ENCODE measurements at places on chromosomes 3 and 15.

DNA sequence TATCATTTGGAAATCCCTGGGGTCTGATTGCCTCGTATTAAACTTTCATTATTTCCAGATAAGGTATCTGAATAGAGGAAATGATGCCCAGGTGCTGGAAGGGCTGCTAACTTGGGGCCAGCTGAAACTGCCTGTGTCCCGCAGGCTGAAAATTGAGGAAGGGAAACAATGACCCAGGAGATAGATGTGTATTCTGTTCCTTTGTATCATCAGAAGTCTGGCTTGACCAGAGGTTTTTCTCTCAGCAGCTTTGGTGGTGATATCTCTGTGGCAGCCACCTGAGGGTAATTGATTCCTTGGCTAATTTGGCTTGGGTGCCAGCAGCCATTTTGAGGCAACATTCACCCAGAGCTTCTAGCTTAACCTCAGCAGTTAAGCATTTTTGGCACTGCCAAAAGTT, 90.0 kb upstream of the STT3B start:
- H3K27ac ChIP-seq, result no peak overlapping the region
- no peaks in the 10 kb centered on the region for H3K27me3 ChIP-seq
- H3K4me1 ChIP-seq, result no peaks in the 10 kb centered on the region
- no peaks in the 10 kb centered on the region for H3K36me3 ChIP-seq

GRCh38 chr3:156174229-156174847, 54.0 kb downstream of the KCNAB1 start:
- H3K4me3 ChIP-seq, result no peak overlapping the region
- no peak for DNase-seq
- no peak overlapping the region for H3K27ac ChIP-seq
- no peaks in the 10 kb centered on the region for H3K4me1 ChIP-seq

DNA sequence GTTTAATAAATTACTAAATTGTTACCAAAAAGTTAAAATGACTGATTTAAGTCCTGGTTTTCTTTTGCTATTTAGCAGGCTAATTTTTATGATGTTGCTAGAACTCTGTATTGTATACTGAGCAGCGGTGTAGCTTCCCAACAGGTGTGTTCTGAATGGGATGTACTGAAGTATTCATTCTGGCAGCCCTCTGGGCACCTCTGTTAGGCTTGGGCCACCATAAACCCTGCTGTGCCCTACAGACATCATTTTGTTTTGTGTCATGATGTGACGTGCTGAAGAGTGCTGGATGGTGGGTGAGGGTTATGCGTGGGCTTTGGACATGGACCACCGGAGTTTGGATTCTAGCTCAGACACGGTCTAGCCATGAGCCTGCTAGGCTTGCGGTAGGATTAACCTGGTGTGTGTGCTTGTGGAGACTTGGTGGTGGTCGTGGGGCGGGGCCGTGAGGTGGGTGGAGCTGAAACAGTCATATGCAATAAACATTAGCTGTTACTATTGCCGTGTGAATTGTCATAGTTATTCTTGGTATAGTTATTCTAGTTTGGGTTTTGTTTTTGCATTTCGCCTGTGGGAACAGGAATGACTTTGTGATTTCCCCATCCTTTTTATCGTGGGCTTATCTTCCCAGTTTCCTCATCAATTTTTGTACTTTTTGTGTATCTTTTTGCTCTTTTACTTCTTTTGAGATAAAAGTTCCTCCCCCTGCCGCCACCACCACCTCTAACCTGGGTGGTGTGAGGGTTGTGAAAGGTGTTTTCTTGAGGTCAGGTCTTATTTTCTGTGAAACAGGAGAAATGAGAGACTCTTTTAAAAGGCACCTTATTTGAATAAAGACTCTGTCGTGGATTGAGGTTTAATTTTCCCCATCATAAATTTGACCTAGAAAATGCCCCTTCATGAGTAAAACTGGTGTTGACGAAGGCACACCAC, 93.7 kb downstream of the MCTP2 start:
- H3K4me3 ChIP-seq, result no peak overlapping the region
- H3K4me1 ChIP-seq, result no peaks in the 10 kb centered on the region
- H3K27ac ChIP-seq, result no peak overlapping the region
- DNase-seq, result no peak

- H3K4me3 ChIP-seq, result no peak overlapping the region
These were observed 88.1 kb downstream of the MAGI1 start for GRCh38 chr3:65950340-65951326.

DNA sequence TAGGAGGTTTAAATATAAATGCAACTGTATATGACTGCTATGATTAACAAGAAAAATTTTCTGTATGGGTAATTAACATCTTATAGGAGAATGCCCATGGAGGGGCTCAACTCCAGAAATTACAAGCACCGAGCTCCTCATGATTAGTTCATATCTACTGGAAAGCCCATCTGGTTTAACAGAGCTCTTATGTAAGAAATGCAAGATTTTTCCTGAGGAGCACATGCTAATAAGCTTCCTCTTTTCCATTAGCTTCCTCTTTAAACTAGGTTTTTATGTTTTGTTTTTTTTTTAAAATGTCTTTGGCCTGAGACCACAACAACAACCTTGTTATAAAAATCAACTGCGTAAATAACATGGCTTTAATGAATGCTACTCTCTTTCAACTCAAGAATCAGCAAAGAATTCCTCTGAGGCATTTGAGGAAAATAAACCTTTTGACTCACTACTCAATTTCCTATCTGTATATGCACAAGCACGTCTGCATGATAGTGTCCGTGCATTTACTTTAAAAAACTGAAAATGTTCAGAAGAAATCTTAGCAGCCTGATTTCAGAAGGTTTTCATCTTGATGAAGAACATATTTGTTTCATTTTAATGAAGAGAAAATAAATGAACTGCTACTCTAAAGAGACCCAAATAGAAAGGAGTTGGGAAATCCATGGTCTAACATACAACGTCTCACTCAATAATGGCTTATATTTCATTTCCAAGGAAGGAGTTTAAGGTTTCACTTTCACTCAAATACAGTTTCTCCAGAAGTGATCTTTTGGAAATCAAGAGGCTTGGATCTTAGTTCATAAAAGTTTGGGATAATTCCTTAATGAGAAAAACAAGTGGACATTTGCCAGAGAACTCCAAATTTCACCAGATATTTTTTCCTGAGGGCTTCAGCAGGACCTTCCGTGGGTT, 180.8 kb downstream of the KCNAB1 start:
- H3K36me3 ChIP-seq, result no peaks in the 10 kb centered on the region
- peaks cover 16% of the 10 kb centered on the region for H3K4me1 ChIP-seq
- DNase-seq, result no peak
- no peak overlapping the region for H3K4me3 ChIP-seq
- no peak overlapping the region for H3K27ac ChIP-seq

GRCh38 chr3:73411993-73412392, 212.7 kb downstream of the PDZRN3 start:
- no peak for DNase-seq
- H3K27me3 ChIP-seq, result no peaks in the 10 kb centered on the region
- H3K4me1 ChIP-seq, result peaks cover 16% of the 10 kb centered on the region
- no peak overlapping the region for H3K27ac ChIP-seq
- H3K4me3 ChIP-seq, result no peak overlapping the region
- no peaks in the 10 kb centered on the region for H3K36me3 ChIP-seq

GRCh38 chr15:69930754-69931153, 167.0 kb downstream of the TLE3 start:
- peaks cover 5% of the 10 kb centered on the region for H3K4me1 ChIP-seq
- no peak overlapping the region for H3K4me3 ChIP-seq
- no peak for DNase-seq

- peaks cover 5% of the 10 kb centered on the region for H3K4me1 ChIP-seq
- no peaks in the 10 kb centered on the region for H3K36me3 ChIP-seq
- DNase-seq, result no peak
- no peak overlapping the region for H3K4me3 ChIP-seq
- H3K27ac ChIP-seq, result no peak overlapping the region
These were observed 50.6 kb downstream of the GADL1 start for GRCh38 chr3:30843877-30844276.

DNA sequence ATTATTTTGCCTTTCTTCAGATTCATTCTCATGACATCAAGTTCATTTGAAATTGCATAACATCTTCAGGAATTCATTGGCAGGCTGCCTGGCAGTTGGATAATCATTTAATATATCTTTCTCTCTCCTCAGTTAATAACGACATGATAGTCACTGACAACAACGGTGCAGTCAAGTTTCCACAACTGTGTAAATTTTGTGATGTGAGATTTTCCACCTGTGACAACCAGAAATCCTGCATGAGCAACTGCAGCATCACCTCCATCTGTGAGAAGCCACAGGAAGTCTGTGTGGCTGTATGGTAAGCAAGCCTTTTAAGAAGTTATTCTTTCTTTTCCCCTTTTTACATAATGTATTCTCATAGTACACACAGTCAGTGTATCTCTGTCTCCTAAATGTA, 38.2 kb downstream of the TGFBR2 start:
- H3K4me3 ChIP-seq, result no peak overlapping the region
- no peaks in the 10 kb centered on the region for H3K4me1 ChIP-seq
- no peaks in the 10 kb centered on the region for H3K27me3 ChIP-seq
- H3K27ac ChIP-seq, result peak overlapping the region; percentile 74
- peaks cover 48% of the 10 kb centered on the region for H3K36me3 ChIP-seq

GRCh38 chr15:74983725-74984231, 11.6 kb upstream of the SCAMP5 start:
- no peaks in the 10 kb centered on the region for H3K27me3 ChIP-seq
- H3K4me1 ChIP-seq, result no peaks in the 10 kb centered on the region
- no peaks in the 10 kb centered on the region for H3K36me3 ChIP-seq
- no peak overlapping the region for H3K27ac ChIP-seq
- no peak overlapping the region for H3K4me3 ChIP-seq
- DNase-seq, result no peak

DNA sequence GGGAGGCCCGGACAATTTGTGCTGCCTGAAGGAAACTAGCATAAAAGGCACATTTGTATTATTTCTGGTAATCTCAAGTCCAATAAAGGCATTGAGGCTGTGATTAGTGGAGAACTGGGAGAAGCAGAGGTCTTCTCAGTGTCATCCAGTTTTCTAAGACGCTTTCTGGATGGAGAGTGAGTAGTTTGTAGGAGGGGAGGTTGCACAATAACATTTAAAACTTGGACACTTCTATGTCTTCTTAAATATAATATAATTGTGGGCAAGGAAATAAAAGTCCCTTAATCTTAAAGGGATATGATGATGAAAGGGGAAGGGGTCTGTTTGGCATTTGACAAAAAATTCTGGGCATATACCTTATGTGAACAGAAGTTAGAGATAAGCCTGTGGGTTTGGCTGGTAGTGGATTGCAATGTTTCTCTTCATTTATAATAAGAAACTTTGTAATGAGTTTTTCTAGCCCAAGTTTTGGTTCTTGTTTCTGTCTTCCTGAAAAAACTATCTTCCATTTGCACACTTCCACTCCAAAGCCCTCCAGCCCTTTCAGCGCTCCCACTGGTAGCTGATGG, 291.6 kb upstream of the TGFBR2 start:
- no peak for DNase-seq
- H3K4me3 ChIP-seq, result no peak overlapping the region

DNA sequence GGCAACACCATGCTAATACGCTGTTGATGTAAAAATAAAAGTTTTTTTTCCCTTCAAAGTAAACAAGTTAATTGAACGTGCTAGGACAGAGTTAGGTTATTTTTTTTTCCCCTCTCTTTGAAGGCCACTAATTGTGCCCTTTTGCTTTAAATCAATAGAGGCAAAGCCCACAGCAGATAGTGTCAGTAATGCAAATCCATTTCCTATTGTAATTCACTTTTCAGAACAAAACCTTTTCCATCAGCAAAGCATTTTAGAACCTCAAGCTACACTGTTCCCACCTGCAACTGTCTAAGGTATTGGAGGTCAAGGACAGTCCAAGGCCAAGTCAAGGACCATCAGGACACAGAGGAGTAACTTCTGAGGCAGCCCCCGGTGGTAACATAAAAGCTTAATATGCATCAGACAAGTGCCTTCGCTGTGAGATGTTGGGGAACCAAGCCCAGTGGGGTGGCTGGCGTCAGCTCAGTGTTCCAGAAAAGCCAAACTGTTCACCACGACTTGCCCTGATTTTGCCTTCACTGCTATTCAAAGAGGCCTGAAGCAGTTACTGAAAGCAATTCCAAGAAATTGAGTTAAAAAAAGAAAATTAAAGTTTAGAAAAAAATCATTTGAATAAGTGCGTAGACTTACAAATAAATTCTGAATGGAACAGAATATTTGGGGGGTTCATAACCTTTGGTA, 65.8 kb upstream of the ICE2 start:
- no peak for DNase-seq
- no peak overlapping the region for H3K4me3 ChIP-seq
- no peak overlapping the region for H3K27ac ChIP-seq
- H3K36me3 ChIP-seq, result no peaks in the 10 kb centered on the region
- H3K27me3 ChIP-seq, result no peaks in the 10 kb centered on the region

DNA sequence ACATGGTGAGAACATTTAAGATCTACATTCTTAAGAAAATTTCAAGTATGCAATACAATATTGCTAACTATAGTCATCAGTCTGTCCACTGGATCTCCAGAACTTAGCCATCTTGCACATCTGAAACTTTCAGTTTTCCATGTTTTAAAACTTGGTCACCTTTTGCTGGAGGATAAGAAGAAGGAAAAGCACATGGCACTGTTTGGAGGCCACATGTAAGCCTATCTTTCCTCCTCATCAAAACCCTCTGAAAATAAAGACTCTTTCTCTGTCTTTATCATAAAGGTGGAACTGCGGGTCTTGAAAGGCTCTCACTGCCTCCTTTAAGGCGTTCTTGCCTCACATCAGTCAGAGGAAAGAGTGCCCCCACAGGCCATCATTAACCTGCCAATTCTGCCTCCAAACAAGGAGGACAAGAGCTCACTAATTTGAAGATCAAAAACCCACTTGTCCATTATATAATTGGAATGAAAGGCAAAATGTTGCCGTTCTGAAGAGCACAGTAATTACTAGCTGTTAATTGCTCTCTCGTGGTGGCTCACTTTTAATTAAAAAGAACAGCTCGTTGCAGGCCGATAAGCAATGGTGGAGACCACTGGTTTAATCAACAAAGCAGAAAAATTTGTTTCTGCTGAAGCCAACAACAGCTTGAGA, 157.8 kb downstream of the MECOM start:
- no peaks in the 10 kb centered on the region for H3K27me3 ChIP-seq
- no peak for DNase-seq
- no peak overlapping the region for H3K4me3 ChIP-seq
- H3K27ac ChIP-seq, result no peak overlapping the region

- no peak overlapping the region for H3K27ac ChIP-seq
- H3K4me1 ChIP-seq, result no peaks in the 10 kb centered on the region
- no peaks in the 10 kb centered on the region for H3K36me3 ChIP-seq
- no peak for DNase-seq
These were observed 530.6 kb upstream of the ROBO2 start for GRCh38 chr3:76509179-76509830.

- DNase-seq, result no peak
- H3K27ac ChIP-seq, result no peak overlapping the region
- H3K36me3 ChIP-seq, result no peaks in the 10 kb centered on the region
- no peak overlapping the region for H3K4me3 ChIP-seq
These were observed 409 bp upstream of the LHFPL4 start for GRCh38 chr3:9553948-9554513.

- no peaks in the 10 kb centered on the region for H3K36me3 ChIP-seq
- H3K27me3 ChIP-seq, result no peaks in the 10 kb centered on the region
- no peak overlapping the region for H3K4me3 ChIP-seq
- no peak for DNase-seq
- H3K27ac ChIP-seq, result peak overlapping the region; percentile 54
These were observed 13.5 kb upstream of the PCOLCE2 start for GRCh38 chr3:142902356-142902755.

GRCh38 chr3:101340591-101340990, 20.2 kb upstream of the IMPG2 start:
- H3K36me3 ChIP-seq, result peaks cover 11% of the 10 kb centered on the region
- no peaks in the 10 kb centered on the region for H3K27me3 ChIP-seq
- no peaks in the 10 kb centered on the region for H3K4me1 ChIP-seq
- DNase-seq, result no peak
- H3K27ac ChIP-seq, result no peak overlapping the region
- no peak overlapping the region for H3K4me3 ChIP-seq
